ENCODE measurements at places on chromosomes 1 and 21. TPM values are rescaled to one million over a fixed set of nuclear protein-coding genes. Genes with fewer than 3 reads are reported as not detected.

PEX14 gene
- total RNA-seq, result 9.9 TPM

PLK3 gene
- 18.8 TPM for total RNA-seq

DMAP1 gene
- total RNA-seq, result 13.0 TPM

KCNJ9 gene
- total RNA-seq, result not detected

FCER1G gene
- total RNA-seq, result not detected

ITGB2 gene
- total RNA-seq, result 0.05 TPM

SLC5A3 gene
- total RNA-seq, result 45.1 TPM

SLC5A9 gene
- not detected for total RNA-seq

PBX1 gene
- total RNA-seq, result 8.9 TPM

CLEC20A gene
- 0.09 TPM for total RNA-seq

HRNR gene
- not detected for total RNA-seq

PROK1 gene
- total RNA-seq, result not detected

PATJ gene
- 5.4 TPM for total RNA-seq

RASAL2 gene
- total RNA-seq, result 35.4 TPM

CRABP2 gene
- not detected for total RNA-seq

HES2 gene
- total RNA-seq, result 14.1 TPM

CTPS1 gene
- total RNA-seq, result 21.3 TPM

AGMAT gene
- 1.2 TPM for total RNA-seq

COP1 gene
- 68.5 TPM for total RNA-seq

RXFP4 gene
- 0.19 TPM for total RNA-seq

ERICH3 gene
- not detected for total RNA-seq

DCDC2B gene
- total RNA-seq, result not detected

EPHB2 gene
- total RNA-seq, result 35.1 TPM

DDAH1 gene
- 46.6 TPM for total RNA-seq

RIMS3 gene
- total RNA-seq, result 0.28 TPM

C1orf115 gene
- total RNA-seq, result 124 TPM

ST7L gene
- total RNA-seq, result 18.4 TPM

THEM5 gene
- not detected for total RNA-seq

KIF21B gene
- 2.2 TPM for total RNA-seq

C1orf87 gene
- not detected for total RNA-seq

SPATA21 gene
- under 0.01 TPM for total RNA-seq

IFI16 gene
- 101 TPM for total RNA-seq

TTC22 gene
- not detected for total RNA-seq

TIE1 gene
- total RNA-seq, result 1,392 TPM

CRP gene
- total RNA-seq, result not detected

TMPRSS15 gene
- not detected for total RNA-seq

MXRA8 gene
- total RNA-seq, result 0.56 TPM

COL16A1 gene
- 0.65 TPM for total RNA-seq

WNT3A gene
- not detected for total RNA-seq

ACBD6 gene
- 48.8 TPM for total RNA-seq

TIAM1 gene
- 0.85 TPM for total RNA-seq

KLHDC9 gene
- 0.93 TPM for total RNA-seq

TEX38 gene
- not detected for total RNA-seq

LCE4A gene
- not detected for total RNA-seq

S100A12 gene
- total RNA-seq, result not detected

PROX1 gene
- total RNA-seq, result 114 TPM

FMO4 gene
- total RNA-seq, result 2.9 TPM

RNF223 gene
- not detected for total RNA-seq

DISP3 gene
- not detected for total RNA-seq

AMPD1 gene
- not detected for total RNA-seq

PAQR6 gene
- total RNA-seq, result 0.19 TPM

IFI44 gene
- 9.5 TPM for total RNA-seq

KRTAP10-10 gene
- total RNA-seq, result not detected
